Activated CD4-positive, CD25-positive, alpha-beta regulatory T cell (primary cell): ENCODE measurements at places on chromosomes 2 and 18.
A peak's percentile ranks its signal among the peaks of the same experiment; 100 is the strongest.

DNA sequence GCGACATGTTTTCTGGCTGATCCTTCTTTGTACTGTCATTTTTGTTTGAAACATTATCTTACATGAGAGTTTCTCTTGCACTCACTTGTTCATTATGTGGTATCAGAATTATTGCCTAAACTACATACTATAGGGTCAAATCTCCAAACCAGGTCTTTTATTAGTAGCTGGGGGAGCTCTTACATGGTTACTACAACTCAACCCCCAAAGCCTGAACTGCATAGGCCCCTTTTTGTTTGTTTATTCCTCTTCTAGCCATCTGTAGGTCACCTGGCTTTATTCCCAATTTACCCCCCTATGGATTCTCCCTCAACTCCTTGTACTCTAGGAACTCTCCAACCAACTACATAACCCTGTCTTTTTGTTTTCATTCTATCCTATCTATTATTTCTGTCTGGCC, 46.7 kb downstream of the PUM2 start:
- no peak for DNase-seq

DNA sequence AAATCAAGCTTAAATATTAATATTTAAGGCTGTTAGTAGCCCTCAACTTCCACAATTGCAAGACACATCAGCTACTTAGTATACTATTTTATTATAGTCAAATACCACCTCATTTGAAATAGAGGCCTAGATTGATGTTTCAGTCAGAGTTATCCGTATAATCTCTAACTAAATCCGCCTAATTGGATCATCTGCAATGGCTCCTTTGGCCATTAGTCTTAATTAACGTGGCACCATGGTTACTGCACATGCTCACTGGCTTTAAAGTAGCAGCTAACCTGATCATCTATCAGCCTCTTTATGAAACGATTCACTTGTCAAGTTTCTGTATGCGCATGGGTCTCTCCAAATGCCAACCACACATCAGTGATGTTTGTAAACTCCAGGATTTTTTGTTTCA, 112.3 kb downstream of the COLEC12 start:
- DNase-seq, result no peak

- DNase-seq, result no peak
Observed at GRCh38 chr18:28287146-28287545, 110.2 kb upstream of the CDH2 start.

DNA sequence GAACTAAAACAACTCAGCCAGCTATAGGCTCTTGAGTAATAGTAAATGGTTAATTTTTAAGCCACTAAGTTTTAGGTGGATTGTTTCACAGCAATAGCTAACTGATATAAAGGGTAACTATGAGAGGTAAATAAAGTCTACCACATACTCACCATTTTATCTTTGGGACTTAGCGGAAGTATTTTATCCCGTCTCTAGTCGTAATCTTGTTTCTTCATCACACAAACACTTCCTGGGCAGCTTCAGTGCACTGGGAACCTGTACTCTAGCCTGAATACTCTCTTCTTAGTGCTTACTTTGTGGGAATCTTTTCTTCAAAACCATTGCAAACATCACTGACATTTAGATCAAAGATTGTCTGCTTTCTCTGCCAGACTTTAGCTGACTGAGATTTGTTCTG, 360.5 kb downstream of the EPHA4 start:
- no peak for DNase-seq

- no peak for DNase-seq
Observed at GRCh38 chr2:74450570-74451190, 4.2 kb upstream of the INO80B start.

DNA sequence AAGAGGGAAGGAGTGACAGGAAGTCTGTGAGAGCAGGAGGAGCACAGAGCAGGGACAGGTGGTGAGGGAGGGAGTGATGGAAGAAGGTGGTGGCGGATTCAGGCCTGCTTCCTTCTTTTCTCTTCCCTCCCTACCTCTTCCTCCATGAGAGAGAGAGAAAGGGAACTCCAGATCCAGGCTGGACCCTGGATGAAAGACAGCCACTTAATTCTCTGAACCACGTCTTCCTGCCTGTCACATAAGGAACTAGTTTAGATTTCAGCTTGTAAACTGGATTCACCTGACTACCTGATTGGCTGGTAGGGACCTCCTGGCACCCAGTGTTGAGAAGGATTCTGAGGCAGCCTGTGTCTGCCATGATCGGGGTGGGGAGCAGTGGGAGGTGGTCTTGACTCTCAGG, 48.9 kb downstream of the PAX8 start:
- DNase-seq, result no peak

DNA sequence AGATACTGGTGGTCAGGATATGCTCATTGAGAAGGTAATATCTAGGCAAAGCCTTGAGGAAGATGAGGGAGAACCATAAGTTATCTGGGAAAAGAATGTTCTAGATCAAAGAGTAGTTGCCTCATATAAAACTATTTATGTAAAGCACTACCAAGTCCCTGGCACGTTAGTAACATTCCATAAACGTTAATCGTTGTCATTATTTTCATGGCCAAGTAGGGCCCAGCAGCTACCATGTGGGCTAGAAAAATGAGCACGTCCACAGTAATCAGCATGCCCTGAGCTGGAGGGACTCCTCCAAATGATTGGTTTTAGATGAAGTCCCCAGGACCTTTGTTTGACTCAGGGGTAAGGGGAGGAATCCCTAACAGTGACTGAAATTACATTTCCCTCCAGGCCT, 32.7 kb upstream of the AFTPH start:
- DNase-seq, result no peak

DNA sequence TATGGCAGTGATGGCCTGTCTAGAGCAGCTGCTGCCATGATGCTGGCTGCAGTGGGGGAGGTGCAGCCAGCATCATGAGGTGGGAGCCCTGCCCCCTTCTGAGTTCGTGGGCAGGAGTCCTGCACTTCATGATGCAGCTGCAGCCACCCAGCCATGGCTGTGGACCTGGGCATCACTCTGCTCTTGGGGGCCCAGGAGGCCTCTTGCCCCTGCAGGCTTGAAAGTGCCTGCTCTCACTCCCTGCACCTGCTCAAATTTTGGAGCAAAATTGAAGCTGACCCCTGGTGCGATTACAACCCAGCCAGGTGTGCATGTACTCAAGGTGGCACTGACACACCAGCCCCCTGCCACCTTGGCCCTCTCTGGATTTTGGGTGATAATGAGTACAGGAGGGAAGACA, 712.9 kb downstream of the NUP35 start:
- no peak for DNase-seq

DNA sequence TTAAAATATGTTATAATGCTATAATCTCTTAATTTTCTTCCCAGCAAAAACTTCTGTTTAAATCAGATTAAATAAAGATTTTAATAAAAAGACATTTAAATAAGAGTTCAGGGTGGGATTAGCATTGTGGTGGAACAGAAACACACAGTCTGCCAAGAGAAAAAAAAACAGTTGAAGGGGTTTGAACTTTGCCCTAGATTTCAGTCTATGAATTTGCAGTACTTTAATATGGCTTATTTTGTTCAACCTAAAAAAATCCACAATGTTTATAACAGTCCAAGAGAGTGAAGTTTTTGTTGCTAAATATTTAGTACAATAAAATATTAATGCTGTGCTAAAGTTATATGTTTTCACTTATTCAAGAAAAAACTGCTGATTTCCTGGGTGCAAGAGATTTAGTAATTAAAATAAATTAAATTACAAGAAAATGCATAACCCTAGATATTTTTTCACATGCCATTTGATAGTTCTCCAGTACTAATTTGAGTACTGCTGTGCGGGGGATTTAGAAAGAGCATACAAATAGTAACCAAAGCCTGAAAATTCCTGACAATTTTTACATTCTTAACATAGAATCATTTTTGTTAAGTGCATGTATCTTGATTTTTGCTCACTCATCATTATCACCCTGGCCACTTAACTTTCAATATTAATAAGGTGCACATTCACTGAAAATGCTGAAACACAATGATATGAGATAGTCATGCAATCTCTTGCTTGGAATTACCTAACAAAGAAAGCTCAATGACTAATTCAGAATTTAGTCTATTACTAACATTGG, 52.6 kb downstream of the SLC40A1 start:
- DNase-seq, result no peak

DNA sequence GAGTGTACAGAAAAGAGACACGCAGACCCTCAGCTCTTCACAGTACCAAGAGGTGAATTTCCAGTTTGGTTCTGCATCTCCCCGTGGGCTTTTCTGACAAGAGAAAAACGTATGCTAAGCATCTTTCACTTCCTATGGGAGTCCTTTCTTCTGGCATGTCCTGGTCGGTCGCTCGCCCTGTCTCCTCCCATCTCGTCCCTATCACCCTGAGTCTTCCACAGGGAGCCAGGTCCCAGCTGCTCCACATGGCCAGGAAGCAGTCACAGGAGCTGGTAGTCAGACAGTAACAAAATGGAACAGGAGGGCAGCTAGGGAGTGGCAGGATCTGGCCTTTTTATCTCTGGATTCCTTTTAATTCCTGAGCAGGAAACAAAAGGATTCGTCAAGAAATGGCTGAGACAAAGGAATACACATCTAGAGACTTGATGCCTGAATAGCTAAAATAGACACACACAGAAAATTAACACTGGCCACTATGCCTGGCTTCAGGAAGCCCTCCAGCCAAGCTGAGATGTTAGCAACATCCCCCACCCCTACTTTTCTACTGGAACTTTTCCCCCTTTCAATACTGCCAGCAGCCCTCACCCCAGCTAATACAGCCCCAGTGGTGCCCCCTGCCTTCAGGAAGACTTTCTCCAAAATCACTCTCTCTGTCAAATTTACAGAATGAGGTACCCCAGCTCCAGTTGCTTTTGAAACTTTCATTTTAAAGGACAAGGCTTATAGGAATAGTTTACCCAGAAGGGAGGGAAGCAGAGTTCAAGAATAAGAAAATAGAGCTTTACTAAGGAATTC, 136.1 kb downstream of the DNER start:
- DNase-seq, result no peak

- no peak for DNase-seq
Observed at GRCh38 chr2:236963631-236964182, 122.0 kb upstream of the COPS8 start.

DNA sequence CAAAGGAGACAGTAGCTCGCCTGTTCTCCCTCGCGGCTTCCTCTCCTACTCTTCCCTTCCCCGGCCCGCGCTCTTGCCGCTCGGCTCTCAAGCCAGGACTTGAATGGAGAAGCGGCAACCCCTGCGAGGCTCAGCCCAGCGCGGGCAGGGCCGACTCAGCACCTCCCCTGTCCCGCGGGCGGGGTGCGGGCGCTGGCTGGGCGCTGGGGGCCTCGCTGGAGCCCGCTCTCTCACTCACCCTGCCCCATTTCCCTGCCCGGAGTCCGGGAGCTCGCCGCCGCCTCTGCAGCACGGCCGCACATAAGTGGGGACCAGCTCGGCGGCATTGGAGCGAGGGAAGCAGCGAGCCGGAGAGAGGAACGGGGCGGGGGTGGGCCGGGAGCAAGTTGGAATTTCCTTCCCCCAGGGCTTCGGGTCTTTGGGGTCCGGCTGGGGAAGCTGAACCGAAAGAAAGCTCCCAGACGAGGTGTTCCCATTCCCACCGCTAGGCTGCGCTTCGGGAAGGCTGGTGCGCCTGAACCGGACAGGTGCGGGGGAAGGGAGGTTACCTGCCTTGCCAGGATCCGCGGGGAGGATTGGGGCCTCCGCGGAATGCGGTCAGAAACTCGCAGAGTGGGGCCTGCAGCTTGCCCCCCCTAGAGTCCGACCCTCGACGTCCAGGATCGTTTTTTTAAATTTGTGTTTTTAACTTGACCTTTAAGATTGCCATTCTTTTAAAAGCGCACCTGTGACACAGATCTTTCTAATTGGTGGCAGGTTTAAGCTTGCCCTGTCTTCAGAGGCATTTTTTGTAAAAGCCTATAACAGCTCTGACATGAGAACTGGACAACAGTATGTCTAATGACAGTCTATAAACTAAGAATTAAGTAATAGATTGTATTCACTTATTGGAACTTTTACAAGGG, at the start of gene COBLL1:
COBLL1 (minus strand) TSS at position 105 of the 905 bp plus-strand sequence. CDS start 627 bp downstream, outside the sequence.
- peak; percentile 3 for DNase-seq

GRCh38 chr2:35784777-35785176, 570.8 kb upstream of the CRIM1 start:
- no peak for DNase-seq

DNA sequence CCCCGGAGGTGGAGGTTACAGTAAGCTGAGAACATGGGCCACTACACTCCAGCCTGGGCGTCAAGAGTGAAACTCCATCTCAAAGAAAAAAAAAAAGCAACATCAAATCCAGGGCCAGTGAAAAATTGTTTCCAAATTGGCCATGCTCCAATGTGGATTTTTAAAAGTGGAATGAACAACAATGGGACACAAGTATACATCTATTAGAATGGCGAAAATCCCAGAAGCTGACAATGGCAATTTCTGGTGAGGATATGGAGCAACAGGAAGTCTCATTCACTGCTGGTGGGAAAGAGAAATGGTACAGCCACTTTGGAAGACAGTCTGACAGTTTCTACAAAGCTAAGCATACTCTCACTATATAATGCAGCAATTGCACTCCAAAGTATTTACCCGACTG, 161.4 kb downstream of the UXS1 start:
- DNase-seq, result no peak

DNA sequence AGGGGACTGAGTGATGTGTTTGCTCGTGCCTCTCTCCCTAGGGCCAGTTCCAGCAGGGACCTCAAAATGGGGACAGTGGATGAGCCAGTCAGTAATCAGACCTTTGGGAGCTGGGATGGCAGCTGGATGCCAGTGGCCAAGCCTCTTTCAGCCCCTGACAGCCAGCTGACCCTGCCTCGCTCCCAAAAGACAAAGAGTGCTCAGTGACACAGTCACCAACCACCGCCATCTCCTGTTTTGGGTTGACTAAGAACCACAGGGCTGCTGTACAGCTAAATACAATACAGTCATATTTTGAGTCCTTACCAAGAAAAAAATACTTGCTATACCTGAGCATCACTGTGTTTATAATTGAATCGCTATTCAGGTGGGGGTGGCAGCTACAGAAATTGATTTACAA, 75.7 kb downstream of the POU3F3 start:
- no peak for DNase-seq

DNA sequence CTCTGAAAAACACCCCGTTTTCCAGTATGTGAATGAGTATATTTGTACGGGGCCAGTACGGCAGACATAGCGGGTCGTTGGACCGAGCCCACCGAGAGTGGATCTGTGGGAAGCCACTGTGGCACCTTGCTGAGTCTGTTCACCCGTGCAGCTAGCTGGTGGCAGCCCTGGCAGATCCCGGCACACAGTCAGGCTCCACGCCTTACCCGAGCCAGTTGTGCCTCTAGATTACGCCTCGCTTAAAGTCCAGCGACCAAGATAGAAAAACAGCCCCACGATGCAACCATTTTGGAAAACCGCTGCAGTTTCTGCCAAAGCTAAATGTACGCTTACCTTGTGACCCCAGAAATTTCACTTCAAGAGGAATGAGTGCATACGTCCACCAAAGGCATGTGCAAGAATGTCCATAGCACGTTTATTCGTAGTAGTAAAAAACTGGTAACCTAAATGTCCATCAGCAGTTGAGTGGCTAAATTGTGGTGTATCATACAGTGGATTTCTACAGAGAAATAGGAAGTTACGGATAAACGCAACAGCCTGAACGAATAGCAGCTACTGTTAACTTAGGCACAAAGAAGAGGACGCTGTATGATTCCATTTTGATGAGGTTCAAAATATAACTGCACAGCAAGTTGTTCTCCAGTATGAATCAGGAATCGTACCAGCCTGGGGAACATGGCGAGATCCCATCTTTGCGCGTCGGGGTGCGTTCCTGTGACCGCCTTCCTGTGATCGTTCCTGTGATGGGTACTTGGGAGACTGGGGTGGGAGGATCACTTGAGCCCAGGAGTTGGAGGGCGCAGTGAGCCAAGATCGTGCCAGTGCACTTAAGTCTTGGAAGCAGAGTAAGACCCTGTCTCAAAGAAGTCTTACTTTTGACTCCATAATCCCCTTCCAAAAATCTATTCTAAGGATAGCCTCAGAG, 688 bp upstream of the WDR33 start:
- no peak for DNase-seq

- no peak for DNase-seq
Observed at GRCh38 chr2:54957321-54957999, 92.8 kb downstream of the RTN4 start.
